SIG-M5 (cell line): ENCODE measurements at places on chromosomes 13 and 19.

DNA sequence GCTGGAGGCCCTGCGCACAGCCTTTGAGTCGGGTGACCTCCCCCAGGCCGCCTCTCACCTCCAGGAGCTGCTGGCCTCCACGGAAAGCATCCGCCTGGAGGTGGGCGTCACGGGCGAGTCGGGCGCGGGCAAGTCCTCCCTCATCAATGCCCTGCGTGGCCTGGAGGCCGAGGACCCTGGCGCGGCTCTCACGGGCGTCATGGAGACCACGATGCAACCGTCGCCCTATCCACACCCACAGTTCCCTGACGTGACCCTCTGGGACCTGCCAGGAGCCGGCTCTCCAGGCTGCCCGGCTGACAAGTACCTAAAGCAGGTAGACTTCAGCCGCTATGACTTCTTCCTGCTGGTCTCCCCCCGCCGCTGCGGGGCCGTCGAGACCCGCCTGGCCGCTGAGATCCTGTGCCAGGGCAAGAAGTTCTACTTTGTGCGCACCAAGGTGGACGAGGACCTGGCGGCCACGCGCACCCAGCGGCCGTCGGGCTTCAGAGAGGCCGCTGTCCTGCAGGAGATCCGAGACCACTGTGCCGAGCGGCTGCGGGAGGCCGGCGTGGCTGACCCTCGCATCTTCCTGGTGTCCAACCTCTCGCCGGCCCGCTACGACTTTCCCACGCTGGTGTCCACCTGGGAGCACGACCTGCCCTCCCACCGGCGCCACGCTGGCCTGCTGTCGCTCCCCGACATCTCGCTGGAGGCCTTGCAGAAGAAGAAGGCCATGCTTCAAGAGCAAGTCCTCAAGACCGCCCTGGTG lies 2.9 kb downstream of the IRGC start:
- no peak for DNase-seq

DNA sequence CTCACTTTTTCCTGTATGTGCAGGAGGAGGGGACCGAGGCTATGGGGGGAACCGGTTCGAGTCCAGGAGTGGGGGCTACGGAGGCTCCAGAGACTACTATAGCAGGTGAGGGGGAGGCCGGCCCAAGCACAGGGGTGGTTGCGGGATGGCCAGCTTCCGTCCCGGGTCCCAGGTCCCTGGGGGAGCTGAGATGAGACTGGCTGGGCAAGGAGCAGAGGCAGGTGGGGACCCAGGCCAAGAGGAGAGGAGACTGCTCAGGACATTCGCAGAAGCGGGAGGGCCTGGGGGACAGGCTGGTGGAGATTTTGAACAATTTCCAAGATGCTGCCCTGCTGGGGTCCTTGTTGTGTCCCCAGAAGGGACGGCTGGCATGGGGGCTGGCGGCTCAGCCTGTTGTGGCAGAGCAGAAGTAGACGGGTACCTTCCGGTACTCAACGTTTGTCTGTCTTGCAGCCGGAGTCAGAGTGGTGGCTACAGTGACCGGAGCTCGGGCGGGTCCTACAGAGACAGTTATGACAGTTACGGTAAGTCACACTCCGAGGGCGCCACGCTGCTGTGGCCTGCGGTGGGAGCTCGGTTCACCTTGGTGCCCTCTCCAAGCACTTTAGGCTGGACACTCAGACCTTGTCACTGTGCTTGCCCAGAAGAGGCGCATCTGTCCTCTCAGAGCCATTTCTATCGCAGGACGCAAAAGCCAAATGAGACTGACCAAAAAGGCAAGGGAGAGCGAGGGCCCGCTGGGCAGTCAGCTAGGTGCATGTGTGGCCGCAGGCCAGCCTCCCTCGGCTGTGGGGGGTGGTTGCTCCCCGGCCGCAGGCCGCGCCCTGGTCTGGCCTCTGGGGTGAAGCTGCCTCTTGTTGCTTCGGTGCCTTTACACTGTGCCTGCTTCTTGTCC lies 2.6 kb downstream of the CIRBP start:
- no peak for DNase-seq

- no peak for DNase-seq
Observed at GRCh38 chr13:97977982-97978381, 24.5 kb downstream of the IPO5 start.

- DNase-seq: no peak
Observed at GRCh38 chr13:77062097-77062496, 35.1 kb upstream of the FBXL3 start.

DNA sequence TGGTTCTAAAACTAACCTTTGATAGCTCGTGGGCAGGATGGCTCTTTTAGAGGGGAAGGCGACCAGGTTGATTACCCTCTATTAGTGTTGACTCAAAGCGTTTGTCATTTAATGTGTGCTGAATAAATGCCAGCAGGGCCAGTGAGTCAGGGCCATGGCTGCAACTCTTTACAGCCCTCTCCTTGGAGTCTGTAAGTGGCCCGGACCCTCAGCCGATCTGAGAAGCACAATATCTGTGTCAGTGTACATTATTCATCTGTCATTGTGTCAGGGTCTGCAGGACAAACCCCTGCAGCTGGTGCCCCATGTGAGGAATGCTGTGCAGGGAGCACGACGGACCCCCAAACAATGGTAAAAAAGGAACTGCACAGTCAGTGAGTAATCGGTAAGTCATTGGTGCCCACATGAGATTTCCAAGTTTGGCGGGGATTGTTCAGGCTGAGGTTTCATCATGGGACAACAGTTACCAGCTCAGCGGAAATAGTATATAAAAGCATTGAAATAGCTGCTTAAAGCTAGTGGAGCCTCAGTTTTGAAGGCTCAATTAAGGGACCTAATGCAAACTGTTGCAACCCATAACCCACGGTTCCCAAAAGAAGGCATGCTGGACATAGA lies 139.1 kb downstream of the ZNF675 start:
- no peak for DNase-seq
